Activated CD8-positive, alpha-beta memory T cell treated with anti-CD3 and anti-CD28 coated beads for 4 hours (primary cell): ENCODE measurements at places on chromosomes 1 and 21.

DNA sequence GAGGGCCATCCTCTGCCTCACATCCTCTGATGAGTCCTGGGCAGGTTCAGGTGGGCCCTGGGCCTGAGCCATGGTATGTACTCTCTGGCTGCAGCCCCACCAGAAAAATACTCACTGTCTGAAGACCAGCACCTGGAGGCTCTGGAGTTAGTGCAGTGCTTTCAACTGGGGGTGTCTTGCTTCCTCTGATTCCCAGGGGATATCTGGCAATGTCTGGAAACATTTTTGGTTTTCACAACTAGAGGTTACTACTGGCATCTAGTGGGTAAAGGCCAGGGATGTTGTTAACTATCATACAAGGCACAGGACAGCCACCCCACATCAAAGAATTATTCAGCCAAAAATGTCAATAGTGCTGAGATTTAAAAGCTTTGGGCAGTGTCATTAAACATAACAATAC is 152.7 kb downstream of the HIVEP3 start:
- no peak for DNase-seq

- peak; percentile 31 for DNase-seq
These were observed 1.1 kb downstream of the SERBP1 start for GRCh38 chr1:67429011-67429527.

GRCh38 chr1:236332092-236332758 is 50.5 kb upstream of the ERO1B start:
- DNase-seq = no peak

- DNase-seq = no peak
These were observed 69.1 kb downstream of the SPSB1 start for GRCh38 chr1:9361630-9362260.

DNA sequence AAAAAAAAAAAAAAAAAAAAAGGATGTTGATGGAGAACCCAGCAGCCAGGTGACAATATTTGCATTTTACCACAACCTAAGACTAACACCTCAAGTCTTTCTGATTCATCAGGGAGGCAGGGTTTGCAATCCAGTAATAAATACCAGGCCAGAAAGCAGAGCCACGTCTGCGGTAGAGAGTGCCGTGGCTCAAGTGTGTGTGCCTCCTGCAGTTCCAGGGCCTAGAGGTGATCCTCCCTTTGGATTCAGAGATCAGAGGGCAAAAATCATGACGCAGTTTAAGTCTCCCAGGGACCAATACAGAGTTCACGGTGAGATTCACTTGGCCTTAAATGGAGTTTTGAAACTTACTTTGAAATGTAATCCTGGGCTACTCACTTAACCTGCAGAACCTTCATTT is 34.9 kb downstream of the TMCO4 start:
- DNase-seq = no peak

DNA sequence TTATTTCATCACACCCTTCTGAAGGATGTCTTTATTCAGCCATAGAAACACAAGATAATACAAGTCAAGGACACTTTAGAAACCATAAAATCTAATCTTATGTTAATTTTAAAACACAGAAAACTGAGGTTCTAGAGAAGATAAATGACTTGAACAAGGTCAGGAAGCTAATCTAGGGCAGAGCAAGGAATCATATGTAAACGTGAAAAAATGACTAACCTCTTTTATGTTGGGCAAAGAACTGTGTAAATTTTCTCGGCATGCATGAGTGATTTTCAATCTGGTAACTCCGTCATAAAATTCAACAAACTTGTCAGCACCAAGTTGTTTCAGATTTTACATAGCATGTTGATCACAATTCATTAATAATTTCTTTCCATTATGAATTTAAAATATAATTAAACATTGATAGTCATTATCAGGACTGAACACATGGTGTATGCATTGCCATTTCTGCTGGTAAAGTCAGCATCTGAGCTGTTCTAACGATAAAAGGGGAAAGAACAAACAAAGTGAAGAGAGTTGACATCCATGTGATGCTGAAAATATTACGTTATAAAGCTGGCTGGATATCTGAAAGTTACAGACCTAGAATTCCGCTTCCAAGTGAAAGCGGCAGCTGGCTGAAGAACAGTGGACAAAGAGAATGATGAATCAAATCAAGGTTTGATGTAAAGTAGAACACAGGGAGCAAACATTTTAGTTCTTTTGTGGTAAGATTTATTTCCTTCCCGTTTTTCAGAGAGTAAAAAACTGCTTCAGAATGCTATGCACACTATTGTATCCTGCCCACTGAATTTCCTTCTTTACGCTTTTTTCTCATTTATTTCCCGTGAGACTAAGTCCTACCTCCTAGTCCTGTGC is 1037.4 kb upstream of the TMPRSS15 start:
- DNase-seq = no peak

DNA sequence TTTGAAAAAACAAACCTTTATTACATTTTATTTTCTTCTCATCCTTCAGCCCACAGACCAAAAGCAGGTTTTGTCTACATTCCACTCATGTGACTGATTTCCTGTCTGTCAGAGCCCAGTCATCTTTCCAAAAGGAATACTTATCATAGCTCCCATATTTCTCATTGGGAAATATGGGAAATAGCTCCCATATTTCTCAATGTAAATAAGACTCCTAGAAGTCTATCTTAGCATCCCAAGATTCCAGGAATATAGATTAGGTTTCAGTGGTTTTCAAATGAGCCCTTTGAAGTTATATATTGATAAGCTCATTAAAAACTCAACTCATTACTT is 19.1 kb upstream of the NRDC start:
- DNase-seq = no peak

GRCh38 chr1:244751271-244751895 is 84.1 kb upstream of the COX20 start:
- no peak for DNase-seq

- DNase-seq = no peak
These were observed 24.4 kb downstream of the BRWD1 start for GRCh38 chr21:39288987-39289386.

GRCh38 chr1:180515364-180515763 is 13.0 kb upstream of the ACBD6 start:
- DNase-seq = no peak

GRCh38 chr1:94713472-94714141 is 106.5 kb upstream of the SLC44A3 start:
- no peak for DNase-seq

DNA sequence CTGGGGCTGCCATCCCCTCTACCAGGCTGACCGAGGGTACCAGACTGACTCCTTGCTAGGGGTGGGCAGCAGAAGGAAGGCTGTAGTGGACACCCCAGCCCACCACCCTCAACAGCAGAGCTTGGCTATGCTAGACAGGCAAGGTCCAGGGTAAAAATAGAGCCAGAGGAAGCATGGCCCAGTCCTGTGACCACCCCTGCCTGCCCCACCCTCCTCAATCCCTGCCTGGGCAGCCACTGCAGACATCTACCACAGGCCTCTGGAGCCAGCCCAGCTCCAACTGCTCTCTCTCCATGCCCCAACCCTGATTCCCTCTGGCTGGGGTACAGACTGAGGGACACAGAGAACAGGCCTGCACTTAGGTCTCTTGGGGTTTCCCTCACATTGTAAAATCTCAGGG is 1.7 kb downstream of the S100A1 start:
- no peak for DNase-seq

DNA sequence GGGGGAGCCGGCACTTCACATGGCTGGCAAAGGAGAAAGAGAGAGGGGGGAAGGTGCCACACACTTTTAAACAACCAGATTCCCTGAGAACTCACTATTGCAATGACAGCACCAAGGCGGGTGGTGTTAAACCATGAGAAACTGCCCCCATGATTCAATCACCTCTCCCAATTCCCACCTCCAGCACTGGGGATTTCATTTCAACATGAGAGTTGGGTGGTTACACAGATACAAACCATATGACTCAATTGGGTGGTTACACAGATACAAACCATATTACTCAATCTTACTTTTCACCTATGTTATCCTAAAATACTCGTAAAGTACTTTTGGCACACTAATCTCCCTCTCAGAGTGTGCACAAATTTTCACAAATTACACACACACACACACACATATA is 1097.5 kb upstream of the TMPRSS15 start:
- DNase-seq = no peak

- DNase-seq = no peak
These were observed 29.2 kb downstream of the UAP1 start for GRCh38 chr1:162590686-162591085.

DNA sequence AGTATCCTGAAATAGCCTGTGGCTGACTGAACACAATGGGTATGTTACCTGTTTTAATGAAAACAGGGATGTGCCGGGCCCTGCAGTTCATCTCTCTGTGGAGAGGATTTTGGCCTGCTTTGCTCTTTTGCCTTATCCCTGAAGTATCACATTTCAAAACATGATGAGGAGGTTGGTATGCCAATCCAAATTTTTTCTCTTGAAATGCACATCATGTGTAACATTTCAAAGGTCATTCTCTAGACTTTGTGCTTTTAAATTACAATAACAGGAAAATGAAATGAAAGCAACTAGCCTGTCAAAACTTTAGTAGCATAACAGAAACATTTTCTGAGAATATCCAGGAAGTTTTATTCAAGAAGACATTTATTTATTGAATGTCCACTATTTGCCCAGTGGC is 118.9 kb downstream of the SLC44A5 start:
- no peak for DNase-seq

DNA sequence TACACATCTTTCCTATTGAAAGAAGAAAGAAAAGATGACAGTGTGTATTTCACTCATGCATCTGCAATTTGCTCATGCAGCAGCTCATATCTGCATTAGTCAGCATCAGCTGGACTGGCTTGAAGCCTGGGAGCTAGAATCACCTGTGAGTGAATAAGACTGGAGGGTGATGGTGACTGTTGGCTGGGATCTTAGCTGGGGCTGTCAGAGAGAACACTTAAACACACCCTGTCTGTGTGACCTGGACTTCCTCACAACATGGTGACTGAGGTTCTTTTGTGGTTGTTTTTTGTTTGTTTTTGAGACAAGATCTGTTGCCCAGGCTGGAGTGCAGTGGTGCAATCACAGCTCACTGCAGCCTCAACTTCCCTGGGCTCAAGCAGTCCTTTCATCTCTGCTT is 24.9 kb downstream of the KLHDC7A start:
- no peak for DNase-seq

DNA sequence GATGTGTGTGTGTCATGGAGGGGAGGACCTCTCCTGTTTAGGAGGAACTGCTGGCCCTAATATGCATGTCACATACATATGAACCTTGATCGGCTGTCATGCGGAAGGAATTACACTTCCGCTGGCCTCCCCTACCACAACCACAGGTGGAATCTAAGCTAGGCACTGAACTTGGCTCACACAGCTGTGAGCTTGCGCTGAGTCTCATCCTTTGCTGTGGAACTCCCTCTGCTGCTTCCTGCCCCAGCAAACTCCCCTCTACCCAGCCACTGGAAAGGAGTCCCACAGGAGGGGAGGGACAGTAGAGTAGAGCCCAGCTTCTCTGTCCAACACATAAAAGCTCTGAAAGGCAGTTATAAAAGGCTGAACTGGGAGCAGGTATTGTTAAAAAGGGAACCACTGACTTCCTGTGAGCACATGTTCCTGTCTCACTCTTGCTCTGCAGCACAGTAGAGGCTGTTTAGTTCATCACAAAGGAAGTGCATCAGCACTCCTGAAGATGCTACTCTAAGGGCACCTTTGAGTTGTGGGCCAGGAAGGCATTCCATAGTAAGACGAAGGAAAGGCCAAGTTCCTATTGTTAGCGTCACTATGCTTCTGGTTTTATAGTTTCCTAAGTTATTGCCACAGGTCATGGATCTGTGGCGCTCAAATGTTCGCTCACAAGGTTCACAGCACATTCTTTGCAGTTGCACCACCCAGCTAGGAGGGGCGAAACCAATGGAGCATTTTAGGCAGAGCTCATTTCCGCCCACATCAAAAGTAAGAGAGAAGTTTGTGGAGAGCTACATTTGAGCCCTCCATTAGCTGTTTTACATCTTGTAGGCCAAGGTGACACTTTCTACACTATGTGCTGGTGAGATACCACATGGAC is 17.7 kb upstream of the PTPRC start:
- peak; percentile 38 for DNase-seq

- no peak for DNase-seq
These were observed 8.3 kb upstream of the SLC2A1 start for GRCh38 chr1:42966688-42967612.

GRCh38 chr1:119766374-119766794 is 2.3 kb downstream of the HMGCS2 start:
- no peak for DNase-seq

DNA sequence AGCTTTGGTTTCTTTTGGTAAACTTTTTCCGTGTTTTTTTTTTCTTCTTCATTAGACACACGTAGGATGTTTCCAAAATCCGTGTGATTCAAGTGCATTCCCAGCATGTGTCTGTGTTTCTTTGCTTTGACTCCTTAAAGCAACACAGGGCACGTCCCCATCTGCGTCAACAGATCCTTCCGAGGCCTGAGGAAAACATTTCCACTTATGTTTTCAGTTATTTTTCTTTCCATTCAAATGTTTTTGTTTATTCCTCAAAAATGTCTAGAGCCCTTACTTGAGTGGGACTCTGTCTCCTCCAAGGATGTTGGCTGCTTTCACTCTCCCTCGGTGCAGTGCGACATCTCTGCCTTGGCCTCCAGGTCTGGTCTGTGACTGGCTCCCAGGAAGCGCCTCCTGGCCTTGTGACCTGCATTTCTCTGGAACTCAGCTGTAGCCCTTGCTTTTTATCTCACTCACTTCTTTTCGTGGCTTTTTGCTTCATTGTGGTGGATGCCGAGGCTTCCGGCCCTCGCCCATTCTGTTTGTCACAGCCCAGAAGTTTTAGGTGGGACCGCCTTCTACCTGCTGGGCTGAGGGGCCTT is 31.3 kb upstream of the SLC19A1 start:
- DNase-seq = no peak

DNA sequence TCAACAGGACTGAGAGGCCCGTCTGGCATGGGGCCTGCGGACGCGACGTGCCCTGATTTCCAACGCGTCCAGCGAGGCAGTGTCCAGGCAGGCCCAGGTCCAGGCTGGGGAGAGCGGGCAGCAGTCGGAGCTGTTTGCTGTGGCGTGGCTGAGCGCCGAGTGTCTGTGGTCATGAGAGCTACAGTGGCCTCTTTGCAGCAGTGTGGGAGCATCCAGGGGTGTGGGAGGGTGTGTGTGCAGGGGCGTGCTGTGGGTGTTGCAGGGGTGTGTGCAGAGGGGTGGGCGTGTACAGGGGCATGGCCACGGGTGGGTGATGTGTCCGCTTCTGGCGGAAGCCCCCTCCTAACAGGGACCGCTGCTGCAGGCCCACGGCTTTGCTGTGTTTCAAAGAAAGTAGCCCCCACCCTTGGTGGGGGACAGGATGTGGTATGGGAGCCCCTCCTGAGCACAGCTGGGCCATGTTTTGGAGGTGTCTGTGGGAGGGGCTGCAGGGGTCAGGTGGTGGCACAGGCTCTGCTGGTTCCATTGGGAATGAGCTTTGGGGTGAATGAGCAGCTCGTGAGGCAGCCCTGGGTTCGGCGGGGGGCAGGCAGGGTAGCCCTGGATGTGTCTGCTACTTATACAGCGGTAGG is 17.7 kb downstream of the PLCH2 start:
- DNase-seq = no peak

DNA sequence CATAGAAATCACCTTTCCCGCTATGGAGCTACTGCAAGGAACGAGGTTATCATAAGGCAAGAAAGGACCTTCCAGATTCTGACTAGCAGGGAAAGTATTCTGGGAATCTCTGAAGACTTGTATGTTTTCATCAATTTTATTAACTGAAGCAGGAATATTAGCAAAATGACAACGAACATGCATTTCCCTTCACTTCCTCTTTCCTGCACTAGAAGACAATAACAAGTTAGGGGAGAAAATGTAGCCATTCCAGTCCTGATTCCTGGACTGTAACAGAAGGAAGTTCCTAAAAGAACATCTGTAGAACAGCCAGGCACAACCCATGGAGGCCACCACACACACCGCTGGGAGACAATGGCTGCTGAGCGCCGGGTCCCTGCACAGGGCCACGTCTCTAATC is 106.8 kb downstream of the RAVER2 start:
- no peak for DNase-seq
